ENCODE measurements at places on chromosomes 6 and 20.

DNA sequence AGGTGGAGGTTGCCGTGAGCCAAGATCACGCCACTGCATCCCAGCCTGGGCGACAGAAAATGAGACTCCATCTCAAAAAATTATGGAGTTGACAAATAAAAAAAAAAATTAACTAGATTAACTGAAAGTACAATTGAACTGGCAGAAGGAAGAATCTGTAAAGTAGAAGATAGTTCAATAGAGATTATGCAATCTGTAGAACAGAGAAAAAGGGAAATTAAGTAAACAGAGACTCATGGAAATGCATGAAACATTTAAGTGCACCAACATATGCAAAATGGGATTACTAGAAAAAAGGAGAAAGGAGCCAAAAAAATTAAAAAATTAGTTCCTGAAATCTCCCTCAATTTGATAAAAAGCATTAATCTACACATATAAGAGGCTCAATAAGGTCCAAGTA is 188.8 kb upstream of the KHDRBS2 start:
- no peak for DNase-seq

GRCh38 chr6:78935553-78935952 is 68.2 kb downstream of the IRAK1BP1 start:
- DNase-seq, result no peak

DNA sequence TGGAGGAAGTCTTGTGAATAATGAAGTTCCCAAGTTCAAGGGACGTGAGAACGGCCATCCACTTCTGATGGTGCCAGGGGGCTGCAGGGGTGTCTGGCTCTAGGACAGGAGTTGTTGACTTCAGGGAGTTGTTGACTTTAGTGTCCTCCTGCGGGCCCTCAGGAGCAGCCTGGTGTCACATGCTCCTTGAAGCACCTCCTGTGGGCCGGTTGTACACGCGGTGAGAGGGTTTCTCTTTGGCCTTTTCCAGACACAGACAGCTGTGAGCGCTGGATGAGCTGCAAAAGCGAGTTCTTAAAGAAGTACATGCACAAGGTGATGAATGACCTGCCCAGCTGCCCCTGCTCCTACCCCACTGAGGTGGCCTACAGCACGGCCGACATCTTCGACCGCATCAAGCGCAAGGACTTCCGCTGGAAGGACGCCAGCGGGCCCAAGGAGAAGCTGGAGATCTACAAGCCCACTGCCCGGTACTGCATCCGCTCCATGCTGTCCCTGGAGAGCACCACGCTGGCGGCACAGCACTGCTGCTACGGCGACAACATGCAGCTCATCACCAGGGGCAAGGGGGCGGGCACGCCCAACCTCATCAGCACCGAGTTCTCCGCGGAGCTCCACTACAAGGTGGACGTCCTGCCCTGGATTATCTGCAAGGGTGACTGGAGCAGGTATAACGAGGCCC is 77.8 kb downstream of the ISM1 start:
- no peak for DNase-seq

- no peak for DNase-seq
These were observed 395.4 kb downstream of the ARHGAP18 start for GRCh38 chr6:129314575-129314974.
